ENCODE measurements at places on chromosomes 13 and 19.

GRCh38 chr13:107974409-107974808, 240.9 kb downstream of the LIG4 start:
- DNase-seq = no peak

- DNase-seq = peak; percentile 24
Observed at GRCh38 chr13:77751513-77752456, 54.3 kb downstream of the SLAIN1 start.

DNA sequence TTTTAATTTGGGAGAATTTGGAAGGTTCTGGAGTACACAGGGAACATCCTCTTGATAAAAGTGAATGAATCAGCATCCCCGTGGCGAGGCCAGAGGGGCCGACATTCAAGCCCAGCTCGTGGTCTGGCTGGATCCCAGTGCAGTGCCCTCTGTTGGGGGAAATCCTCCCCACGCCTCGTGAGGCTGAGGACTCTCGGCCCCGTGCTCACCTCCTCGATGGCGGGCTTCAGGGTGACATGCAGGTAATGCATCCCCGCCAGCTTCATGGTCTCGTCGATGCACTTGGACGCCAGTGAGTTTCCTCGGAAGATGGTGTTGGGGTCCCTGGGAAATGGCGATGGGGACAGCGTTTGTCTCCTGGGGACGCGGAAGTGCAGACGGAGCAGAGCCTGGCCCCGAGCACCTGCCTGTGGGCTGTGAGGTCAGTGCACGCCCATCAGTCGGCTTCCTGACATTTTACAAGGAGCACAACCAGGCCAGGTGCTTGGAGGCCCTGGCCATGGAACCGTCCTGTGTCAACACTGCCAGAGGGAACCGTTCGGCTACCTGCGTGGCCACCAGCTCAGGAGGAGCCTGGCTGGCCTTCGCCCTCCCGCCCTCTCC, 43.3 kb upstream of the C13orf46 start:
- DNase-seq = no peak

GRCh38 chr19:3585301-3586126, at the start of gene GIPC3:
Gene GIPC3, plus strand, starts transcription at chr19:3585478. Its CDS starts 120 bp downstream, at chr19:3585598.
- DNase-seq = no peak

DNA sequence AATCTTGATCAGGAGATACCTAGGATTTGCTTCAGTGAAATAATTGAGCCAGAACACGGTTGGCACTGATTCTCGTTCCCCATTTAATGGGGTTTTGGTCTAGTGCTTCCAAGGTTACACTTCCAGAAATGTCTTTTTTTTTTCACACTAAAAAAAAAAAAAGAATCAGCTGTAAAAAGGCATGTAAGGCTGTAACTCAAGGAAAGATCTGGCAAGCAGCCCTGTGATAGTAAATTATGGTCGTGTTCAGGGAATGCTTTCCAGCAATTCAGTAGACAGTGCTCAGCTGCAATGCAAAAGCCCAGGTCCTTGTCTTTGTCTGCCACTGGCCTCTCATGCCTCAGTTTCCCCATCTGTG, 27.2 kb upstream of the NDUFS7 start:
- DNase-seq = no peak

DNA sequence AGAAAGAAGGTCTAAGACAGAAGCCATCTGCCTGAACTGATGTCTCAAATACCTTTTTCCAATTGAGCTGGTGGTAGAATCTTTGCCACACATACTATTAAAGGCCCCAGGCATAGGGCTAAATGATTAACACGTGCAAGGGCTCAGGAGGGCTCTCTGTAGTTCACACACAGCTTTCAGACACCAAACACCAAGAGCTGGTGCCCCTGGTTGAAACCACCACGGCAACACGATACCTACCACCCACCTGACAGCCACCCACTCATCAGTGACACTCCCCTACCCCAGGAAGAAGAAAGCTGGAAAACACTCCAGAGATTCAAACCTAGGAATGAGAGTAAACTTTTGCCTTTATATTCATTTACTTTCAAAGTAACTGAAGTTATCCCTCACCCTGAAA, 26.8 kb downstream of the IRS2 start:
- DNase-seq = no peak

GRCh38 chr13:67841071-67841470, 610.9 kb upstream of the PCDH9 start:
- no peak for DNase-seq

- DNase-seq = no peak
Observed at GRCh38 chr13:78121001-78121400, 202.4 kb upstream of the EDNRB start.

GRCh38 chr19:40801426-40802299, 2.7 kb downstream of the EGLN2 start:
- no peak for DNase-seq

DNA sequence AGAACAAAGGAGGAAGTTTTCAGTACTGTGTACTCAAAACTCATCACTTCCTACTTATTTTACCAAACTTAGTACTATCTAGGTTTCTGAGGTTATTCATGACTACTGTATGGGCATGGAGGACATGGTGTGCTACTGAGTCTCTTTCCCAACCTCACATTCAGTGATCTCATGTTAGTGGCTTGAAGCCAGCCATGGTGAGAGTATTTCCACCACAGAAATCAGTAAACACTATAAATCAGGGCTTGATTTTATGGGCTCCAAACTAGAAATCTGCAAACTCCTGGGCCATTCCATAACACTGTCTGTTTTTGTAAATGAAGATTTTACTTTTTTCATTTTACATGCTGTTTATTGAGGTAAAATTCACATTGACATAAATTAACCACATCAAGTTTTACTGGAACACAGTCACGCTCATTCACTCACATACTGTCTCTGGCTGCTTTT, 19.7 kb downstream of the MED26 start:
- peak; percentile 43 for DNase-seq

- no peak for DNase-seq
Observed at GRCh38 chr13:73481886-73482445, 423.2 kb downstream of the KLF5 start.

GRCh38 chr13:111905609-111905945, 161.4 kb upstream of the SOX1 start:
- no peak for DNase-seq

DNA sequence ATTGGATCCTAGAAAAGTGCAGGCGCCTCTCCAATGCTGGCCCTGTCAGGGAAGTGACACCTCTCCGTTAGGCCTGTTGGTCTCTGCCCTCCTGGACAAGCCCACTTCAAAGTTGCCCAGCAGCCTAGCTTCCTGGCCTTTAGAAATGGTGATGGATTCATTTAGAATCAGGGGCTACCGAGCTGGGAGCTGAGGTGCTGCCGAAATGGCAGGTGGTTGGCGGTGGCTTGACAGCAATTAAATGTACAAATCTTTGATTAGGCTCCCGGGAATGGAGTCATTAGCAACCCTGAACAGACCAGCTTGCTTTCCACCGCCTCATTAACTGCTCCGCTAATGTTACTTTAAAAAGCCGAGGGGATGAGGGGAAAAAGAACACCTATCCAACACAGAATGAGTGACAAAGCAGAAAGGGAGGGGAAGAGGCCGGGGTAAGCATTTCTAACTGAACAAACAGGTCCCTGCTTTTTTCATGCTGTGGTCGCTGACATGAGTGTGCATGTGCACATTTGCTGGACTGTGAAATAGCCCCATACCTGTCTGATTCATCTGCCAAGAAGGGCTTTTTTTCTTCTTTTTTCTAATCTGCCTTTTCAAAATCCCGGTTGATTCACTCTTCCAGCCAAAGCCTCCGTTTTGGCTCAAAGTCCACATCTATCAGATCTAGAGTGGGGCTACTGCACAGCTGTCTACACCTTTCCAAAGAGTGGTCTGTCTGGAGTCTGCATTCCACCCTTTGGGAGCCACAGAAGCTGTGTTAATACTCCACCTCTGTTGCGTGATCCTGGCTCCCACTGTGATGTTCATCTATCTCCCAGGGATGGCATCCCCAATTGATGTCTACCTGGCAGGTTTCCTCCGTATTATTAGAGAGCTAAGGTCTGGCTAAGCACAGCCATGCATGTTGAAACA, 431.9 kb downstream of the COG6 start:
- no peak for DNase-seq

- no peak for DNase-seq
Observed at GRCh38 chr19:16113727-16114126, 2.0 kb downstream of the RAB8A start.

DNA sequence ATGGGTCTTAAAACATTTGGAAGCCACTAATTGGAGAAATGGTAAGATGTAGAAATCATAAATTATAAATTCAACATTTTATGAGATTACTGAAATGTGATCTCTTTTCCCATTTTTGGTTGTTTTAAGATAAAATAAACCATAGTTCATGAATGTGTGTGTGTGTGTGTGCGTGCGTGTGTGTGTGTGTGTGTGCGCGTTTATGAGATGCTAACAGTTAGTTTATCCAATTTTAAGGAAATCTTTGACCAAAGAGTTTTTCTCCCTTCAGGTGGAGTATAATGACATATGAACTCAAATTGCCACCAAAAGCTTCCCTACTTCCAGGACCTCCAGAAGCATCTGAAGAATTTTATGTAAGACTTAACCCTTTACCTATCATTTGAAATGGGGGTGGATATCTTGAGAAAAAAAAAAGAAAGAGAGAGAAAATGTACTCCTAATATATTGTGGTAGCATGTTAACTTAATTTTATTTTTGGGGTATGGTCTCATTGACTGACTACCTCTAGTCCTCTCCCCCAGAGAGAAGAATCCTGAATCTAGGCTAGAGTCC, 98.1 kb upstream of the AKAP11 start:
- no peak for DNase-seq

DNA sequence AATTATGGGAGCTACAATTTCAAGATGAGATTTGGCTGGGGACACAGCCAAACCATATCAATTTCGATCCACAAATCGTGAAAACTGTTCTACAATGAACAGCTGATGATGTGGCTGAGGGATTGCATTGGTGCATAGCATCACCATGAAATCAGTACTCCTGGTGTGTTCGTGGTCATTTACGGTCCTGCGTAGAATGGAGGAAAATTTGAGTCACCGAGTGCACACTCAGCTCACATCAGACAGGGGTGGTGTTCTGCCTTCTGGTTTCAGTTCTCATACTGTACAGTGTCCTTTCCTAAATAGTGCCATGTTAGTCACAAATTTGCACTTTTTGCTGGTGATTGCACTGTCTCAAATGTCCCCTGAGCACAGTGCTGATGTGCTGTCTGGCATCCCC, 39.2 kb downstream of the MYH14 start:
- DNase-seq = no peak

- DNase-seq = no peak
Observed at GRCh38 chr13:84303035-84303434, 420.8 kb upstream of the SLITRK1 start.

GRCh38 chr13:39895254-39895653, 239.8 kb downstream of the COG6 start:
- no peak for DNase-seq

DNA sequence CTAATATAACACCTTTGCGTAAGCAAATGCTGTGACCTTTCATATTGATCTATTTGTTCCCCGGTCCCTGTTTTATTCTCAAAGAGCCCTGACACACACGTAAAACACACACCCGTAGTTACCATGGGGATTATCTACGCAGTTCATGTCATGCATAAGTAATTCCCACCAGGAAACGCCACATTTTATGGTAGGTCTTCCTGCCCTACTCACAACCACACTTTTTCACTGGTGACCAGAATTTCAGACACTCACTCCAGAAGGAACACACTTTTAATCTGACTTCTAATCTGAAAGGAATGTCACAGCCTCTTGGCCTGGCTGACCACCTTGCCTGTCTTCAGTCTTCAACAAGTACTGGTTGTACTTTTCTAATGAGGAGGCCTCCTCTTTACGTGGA, 46.8 kb downstream of the SLC7A1 start:
- DNase-seq = no peak

- peak; percentile 74 for DNase-seq
Observed at GRCh38 chr19:9538183-9539058, at the start of gene ZNF426. Gene ZNF426, minus strand, starts transcription at chr19:9538645. Its CDS starts 2,413 bp downstream, at chr19:9536232.

DNA sequence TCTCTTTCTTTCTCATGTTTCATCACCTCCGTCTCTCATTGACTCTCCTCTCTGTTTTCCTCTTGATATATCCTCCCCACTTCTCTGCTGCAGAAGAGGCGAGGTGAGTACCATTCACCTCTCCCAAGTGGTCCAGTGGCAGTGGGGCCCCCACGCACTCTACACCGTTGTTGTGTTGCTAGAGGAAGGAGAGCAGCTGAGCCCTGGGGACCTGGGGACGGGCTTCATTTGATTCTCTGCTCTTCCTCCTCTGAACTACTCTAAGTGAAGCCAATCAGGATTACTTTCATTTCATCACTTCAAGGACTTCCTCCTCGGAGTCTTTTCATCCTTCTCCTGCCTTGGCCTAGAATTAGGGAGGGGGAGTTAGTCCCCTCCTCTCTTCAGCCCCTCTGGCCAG, 64.6 kb downstream of the CCNE1 start:
- no peak for DNase-seq

- no peak for DNase-seq
Observed at GRCh38 chr19:1229056-1229923, 8.5 kb downstream of the CBARP start.

GRCh38 chr13:81283062-81283461, 942.1 kb upstream of the SPRY2 start:
- no peak for DNase-seq

DNA sequence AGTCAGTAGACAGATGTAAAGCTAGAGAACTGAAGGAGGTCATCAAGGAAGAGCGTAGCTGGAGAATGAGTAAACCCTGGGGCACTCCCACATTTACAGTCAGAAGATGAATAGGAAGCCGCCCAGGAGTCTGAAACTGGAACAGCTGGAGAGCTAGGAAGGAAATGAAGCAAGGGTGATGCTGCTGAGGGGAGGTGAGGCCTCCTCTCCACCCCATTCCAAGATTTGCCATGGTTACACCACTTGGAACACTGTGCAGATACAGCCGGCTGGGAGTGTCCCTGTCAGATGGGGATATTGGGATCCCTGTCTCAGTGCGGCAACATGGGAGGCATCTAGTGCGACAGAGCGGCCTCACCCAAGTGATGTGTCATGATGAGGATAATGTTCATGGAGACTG, 51.8 kb upstream of the GPI start:
- no peak for DNase-seq

DNA sequence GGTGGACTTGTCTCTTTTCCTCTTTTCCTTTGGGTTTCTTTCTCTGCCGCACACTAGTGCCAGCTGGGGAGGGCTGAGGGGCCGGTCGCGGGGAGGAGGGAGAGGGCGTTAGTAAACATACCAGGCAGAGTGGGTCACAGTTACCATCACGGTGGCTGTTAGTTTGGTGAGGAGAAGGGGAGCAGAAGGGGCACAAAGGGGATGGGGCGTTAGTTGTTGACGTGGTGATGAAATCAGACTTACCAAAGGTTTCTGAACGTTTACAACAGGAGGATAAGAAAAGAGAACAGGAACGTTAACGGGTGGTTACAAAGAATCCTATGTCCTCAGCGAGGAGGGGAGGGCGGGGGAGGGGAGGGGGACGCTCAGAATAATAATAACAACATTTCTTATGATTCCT, 77.9 kb downstream of the PTPRS start:
- DNase-seq = no peak

GRCh38 chr19:13781547-13781946, 7.3 kb downstream of the C19orf53 start:
- DNase-seq = peak; percentile 81

DNA sequence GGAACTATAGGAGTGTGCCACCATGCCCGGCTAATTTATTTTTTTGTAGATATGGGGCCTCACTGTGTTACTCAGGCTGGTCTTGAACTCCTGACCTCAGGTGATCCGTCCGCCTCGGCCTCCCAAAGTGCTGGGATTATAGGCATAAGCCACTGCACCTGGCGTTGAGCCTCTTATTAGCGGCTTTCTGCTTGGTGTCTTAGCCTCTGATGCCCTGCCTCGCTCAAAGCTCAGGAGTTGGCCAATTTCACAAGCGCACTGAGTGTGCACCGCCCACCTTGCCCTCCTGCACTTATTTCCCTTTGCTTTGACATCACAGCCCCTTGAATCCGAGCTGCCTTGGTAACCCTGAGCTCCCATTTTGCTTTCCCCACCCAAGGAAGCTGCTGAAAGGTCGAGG, 10.1 kb downstream of the YIPF2 start:
- no peak for DNase-seq
